ENCODE measurements at places on chromosomes 5 and 9.

GRCh38 chr5:125526966-125527365 lies 780.5 kb upstream of the ZNF608 start:
- DNase-seq = no peak

- DNase-seq = no peak
Measured at GRCh38 chr9:123923377-123923776, 6.5 kb downstream of the DENND1A start.

DNA sequence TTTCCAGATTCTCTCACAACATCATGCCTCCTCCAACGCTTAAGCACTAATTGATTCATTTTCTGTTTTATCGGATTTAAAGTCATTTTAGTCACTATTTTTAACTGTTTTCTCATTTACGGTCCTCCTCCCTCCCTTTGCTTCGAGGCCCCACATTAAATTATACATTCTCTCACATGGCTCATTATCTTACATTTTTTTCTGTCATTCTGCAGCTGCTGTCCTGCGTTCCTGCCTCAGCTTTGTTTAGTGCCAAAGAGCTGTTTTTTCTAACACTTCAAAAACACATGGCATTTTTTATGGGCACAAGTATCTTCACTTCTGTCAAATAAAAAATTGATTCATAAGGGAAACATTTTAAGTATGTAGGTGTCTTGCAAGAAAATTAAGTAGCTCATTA lies 130.1 kb upstream of the FST start:
- DNase-seq = no peak

- no peak for DNase-seq
Measured at GRCh38 chr9:113524468-113524867, 60.9 kb downstream of the RGS3 start.

All from right hindlimb (tissue), 1 donor.